ENCODE measurements at places on chromosomes 11 and 22. TPM values are rescaled to one million over a fixed set of nuclear protein-coding genes. Genes with fewer than 3 reads are reported as not detected.

TSSK2 gene
- 0.50 TPM for polyA plus RNA-seq

SPI1 gene
- polyA plus RNA-seq = 6.3 TPM

ASRGL1 gene
- 4.3 TPM for polyA plus RNA-seq

OR2AG2 gene
- not detected for polyA plus RNA-seq

CARD18 gene
- polyA plus RNA-seq = not detected

OR8J3 gene
- not detected for polyA plus RNA-seq

SNX32 gene
- 1.2 TPM for polyA plus RNA-seq

CCDC116 gene
- 2.5 TPM for polyA plus RNA-seq

LYVE1 gene
- 11.8 TPM for polyA plus RNA-seq

KCNJ11 gene
- 1.6 TPM for polyA plus RNA-seq

FUT4 gene
- 2.6 TPM for polyA plus RNA-seq

OR52H1 gene
- not detected for polyA plus RNA-seq
